ENCODE measurements at places on chromosomes 7 and 10.

GRCh38 chr7:113267271-113267670 lies 148.9 kb upstream of the SMIM30 start:
- DNase-seq: no peak

GRCh38 chr10:70293169-70293843 lies 9.5 kb upstream of the NPFFR1 start:
- DNase-seq: no peak

DNA sequence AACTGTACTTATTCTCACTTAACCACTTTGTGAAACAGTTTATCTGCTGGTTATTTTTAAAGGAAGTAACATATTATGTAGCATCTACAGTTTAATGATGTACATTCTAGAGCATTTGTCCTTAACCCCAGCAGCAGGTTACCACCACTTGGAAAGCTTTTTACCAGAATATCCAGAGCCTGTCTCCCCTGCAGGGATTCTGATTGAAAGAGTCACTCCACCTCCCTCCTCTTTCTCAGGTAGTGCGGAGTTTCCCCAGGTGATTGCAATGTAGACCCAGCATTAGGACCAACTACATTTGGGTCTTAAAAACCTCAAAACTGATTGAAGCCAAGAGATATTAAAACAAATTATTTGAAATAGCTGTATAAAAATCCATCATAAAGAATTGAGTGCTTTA lies 53.1 kb downstream of the NRG3 start:
- DNase-seq: no peak

DNA sequence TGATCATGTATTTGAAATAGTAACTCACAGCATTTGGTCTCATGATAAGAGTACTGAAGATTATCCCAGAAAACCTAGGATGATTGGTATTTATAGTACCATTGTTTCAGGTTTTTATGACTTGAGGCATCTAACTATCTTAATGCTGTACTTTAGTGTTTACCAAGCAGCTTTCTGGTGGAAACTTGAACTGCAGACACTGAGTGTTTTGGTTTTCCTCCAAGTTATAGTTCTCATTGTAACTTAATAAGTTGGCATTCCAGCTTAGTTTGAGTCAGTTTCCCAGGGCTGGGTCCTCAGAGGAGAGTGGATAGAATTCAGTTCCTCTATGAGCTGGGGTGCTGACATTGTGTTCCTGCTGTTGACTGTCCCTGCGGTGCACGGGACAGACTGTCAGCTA lies 50.4 kb downstream of the SEC23IP start:
- DNase-seq: no peak

DNA sequence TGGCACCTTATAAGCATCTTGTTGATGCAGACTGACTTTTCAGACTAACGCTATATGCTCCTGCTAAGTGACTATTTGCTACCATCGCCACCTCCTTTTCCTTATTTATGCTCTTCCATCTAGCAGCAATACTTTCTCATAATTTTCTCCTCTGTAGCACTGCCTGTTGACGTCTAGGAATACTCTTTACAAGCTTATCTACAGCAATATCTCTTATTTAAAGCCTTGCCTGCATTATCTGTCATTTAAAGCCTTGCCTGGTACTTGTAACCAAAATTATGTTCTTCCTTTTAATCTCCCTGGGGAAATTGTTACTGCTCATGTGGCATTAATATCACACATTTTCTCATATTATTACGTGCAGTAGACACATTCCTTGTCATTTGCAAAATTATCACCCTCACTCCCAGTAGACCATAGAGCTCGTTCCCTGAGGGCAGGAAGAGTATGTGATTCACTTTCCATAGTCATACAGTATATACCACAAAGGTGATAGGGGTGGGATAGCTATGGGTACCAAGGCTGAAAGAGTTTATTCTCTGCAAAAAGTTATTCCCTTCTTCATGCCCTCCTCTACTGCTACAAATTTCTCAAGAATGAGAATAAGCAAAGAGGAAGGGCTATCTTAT lies 359.7 kb upstream of the PCDH15 start:
- DNase-seq: no peak

DNA sequence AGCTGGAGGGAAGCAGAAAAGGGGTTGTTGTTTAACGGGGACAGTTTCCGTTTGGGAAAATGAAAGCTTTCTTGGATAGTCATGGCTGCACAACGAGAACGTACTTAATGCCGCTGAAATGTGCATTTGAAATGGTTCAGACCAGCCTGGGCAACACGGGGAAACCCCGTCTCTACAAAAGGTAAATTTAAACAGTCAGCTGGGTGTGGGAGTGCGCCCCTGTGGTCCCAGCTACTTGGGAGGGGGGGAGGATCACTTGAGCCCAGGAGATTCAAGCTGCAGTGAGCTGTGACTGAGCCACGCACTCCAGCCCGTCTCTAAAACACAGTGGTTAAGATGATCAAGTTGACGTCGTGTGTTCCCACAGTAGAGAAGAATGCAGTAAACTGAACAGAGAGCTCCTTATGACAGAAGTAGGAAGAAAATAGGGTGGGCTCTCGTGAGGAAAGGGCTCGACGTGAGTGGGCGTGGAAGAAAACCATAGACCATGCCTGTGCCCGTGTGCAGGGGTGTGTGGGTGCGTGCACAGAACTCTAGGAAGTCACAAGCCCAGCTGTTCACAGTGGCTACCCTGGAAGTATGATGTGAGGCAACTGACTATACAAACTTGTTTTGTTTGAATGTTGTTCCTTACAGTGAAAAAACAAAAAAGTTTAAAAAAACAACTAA lies 4.1 kb upstream of the FUOM start:
- no peak for DNase-seq

- DNase-seq: no peak
Measured at GRCh38 chr7:43761938-43762692, 3.6 kb downstream of the BLVRA start.

DNA sequence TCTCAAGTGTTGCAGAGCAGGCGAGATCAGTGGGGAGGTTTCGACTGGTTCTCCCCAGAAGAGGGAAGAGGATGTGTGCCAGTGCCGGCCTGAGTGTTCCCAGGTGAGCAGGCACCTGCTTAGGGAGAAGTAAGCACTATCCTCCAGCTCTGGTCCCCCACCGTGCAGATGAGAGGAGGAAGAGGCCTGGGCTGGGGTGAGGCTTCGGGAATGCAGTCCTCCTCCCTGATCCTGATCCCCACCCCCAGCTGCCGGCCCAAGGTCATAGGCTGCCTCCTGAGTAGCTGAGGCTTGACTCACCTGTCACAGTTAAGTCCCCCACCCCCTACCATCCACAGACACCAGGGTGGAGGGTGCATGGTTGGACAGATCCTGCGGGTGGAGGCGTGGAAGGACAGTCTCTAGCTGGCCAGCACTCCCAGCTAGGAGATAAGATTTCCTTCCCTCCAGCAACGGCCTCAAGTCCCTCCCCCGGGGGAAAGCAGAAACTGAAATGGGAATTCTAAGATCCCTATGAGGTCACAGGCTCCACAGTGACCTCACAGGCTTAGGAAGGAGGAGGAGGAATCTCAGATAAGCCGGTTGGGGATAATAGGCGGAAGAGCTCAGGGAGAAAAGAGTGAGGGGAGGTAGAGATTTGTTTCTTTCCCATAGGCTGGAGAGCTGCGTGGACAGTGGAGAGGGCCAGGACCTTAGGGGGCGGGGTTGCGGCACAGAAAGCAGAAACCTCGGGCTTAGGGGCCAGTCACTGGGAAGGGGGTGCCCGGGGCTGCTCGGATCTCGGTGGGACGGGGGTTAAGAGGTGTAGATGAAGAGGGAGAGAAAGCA lies 1.0 kb downstream of the LRCH4 start:
- no peak for DNase-seq

- DNase-seq: no peak
Measured at GRCh38 chr10:79028451-79029010, 40.2 kb upstream of the ZMIZ1 start.

GRCh38 chr7:94697035-94697974 lies 41.4 kb upstream of the SGCE start:
- DNase-seq: no peak

DNA sequence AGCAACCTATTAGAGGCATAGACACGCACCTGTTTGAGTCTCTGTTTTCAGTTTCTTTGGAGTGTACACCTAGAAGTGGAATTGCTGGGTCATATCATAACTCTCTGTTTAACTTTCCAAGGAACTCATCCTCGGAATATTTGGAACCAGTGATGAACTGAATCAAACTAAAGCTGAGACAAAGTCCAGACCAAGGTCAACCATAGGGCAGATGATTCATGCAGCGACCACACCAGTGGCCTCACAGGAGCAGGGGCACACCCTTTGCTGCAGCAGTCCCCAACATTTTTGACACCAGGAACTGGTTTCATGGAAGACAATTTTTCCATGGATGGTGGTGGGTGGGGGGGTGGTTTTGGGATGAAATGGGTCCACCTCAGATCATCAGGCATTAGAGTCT lies 4.9 kb upstream of the OPTN start:
- no peak for DNase-seq

DNA sequence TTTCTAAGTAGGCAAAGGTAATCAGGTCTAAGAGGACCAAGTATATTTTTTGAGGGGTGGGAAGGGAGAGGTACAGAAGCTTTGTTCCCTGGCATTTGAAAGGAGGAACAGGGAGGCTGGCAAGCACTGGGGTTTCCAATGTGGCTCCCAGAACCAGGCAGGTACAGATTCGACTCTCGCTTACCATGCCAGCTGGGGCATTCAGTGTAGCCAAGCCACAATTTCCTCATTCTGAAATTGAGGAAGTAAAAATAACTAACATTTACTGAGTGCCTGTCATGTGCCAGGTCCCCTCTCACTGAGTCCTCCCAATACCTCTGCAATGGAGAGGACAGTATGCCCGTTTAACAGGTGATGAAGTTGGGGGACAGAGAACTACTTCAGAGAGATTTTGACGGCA lies 45.9 kb upstream of the BET1 start:
- DNase-seq: no peak

DNA sequence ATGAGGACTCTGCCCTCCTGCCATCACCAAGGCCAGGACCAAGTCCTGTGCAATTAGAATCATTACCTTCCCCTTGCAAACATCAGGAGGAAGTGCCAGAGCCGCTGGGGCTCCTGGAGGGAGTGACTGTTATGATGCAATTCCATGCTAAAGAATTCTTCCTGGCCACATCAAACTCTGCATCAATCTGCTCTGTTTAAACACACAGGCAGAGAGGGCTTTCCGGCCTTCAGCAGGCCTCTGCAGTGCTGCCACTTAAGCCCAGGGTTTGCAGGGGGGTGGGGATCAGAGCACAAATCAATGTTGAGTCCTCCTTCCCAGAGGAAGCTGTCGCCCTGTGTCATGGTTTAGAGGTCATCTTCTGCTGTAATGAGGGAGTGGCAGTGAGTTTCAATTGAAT lies 58.1 kb downstream of the CTBP2 start:
- no peak for DNase-seq

- DNase-seq: no peak
Measured at GRCh38 chr7:70694971-70695794, 436.8 kb upstream of the GALNT17 start.

DNA sequence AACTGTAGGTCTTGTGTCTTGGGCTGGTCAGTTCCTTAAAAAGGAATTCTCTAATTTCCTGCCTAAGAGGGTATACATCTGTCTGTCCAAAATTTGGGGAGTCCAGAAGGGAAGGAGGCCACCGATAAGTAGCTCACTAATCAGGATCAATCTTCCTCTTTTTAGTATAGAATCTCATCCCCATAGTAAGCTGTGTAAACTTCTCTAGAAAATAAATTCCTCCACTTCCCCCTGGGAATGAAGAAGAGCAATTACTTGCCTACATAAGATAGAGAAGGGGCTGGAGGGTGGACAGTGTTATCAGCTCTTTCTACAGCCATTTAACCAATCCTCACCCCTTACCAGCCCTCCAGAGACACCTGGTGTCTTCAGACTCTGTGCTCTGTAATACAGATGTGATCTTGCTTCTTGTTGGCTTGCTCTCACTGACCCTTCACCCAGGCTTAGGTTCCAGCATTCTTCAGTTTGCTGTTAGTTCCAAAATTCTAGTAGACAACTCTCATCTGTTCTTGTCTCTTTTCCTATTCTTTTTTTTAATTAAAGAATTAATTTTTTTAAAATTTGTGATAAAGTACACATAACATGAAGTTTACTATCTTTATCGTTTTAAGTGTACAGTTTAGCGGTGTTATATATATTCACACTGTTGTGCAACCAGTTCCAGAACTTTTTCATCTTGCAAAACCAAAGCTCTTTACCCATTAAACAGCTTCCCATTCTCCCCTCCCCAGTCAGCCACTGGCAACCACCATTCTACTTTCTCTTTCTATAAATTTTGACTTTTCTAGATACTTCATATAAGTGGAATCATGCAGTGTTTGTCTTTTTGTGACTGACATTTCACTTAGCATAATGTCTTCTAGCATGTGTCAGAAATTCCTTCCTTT lies 6.5 kb upstream of the PRKAR2B start:
- DNase-seq: no peak

GRCh38 chr10:77248104-77248790 lies 389.4 kb downstream of the KCNMA1 start:
- DNase-seq: no peak

DNA sequence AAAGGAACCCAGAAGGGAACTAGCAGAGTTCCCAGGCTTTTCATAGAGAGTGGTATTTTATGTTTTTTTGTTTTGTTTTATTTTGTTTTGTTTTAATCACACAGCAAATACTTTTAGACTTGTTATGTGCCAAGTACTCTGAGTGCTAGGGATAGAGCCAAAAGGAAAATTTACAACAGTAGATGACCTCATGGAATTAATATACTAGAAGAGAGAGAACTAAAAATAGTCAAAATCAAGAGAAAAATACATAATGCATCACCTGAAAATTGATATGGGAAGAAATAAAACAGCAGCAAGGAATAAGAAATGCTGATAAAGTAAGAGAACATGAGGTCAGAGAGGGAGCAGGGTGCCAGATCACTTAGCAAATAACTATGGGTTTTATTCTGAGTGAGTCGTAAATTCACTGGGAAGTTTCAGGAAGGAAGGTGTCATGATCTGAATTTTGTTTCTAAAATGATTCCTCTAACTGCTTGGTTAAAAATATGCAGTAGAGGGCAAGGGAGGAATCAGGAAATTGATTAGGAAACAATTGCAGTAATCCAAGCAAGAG lies 351.0 kb downstream of the ANKRD7 start:
- DNase-seq: no peak

GRCh38 chr10:79588800-79589199 lies 21.9 kb upstream of the SFTPA1 start:
- no peak for DNase-seq

GRCh38 chr7:51090411-51090810 lies 226.2 kb downstream of the COBL start:
- no peak for DNase-seq

- DNase-seq: no peak
Measured at GRCh38 chr10:96496281-96496925, 17.3 kb downstream of the TLL2 start.
